ENCODE measurements at places on chromosomes 11 and 22. TPM values are rescaled to one million over a fixed set of nuclear protein-coding genes. Genes with fewer than 3 reads are reported as not detected.

- no peak for DNase-seq
- H3K27me3 ChIP-seq = no peaks in the 10 kb centered on the region
- H3K4me1 ChIP-seq = no peaks in the 10 kb centered on the region
- no peak overlapping the region for H3K4me3 ChIP-seq
- H3K36me3 ChIP-seq = no peaks in the 10 kb centered on the region
Observed at GRCh38 chr22:48138427-48138826, 1376.0 kb downstream of the TBC1D22A start.

- no peak overlapping the region for H3K27ac ChIP-seq
- H3K4me1 ChIP-seq = no peaks in the 10 kb centered on the region
- no peak overlapping the region for H3K4me3 ChIP-seq
Observed at GRCh38 chr11:98625526-98625925, 395.2 kb upstream of the CNTN5 start.

DNA sequence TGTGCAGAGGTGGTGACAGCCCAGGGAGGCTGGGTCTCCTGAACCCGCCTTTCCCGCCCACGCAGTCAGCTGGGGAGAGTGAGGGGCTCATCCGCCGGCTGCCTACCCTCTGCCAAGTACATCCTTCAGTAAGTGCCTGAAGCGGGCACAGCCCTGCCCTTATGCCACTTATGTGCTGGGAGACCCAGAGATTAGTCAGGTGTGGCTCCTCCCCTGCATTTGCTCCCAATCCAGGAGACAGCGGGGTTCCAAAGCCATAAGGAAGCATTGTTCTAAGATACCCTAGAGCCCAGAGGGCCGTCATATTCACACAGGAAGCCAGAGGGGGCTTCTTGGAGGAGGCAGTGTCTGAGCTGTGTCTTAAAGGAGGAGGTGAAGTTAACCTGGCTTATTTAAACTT is 5.8 kb upstream of the PPP6R3 start:
- H3K27ac ChIP-seq = no peak overlapping the region
- H3K27me3 ChIP-seq = no peaks in the 10 kb centered on the region
- H3K36me3 ChIP-seq = no peaks in the 10 kb centered on the region
- no peak overlapping the region for H3K4me3 ChIP-seq
- DNase-seq = no peak
- H3K4me1 ChIP-seq = peaks cover 6% of the 10 kb centered on the region

DNA sequence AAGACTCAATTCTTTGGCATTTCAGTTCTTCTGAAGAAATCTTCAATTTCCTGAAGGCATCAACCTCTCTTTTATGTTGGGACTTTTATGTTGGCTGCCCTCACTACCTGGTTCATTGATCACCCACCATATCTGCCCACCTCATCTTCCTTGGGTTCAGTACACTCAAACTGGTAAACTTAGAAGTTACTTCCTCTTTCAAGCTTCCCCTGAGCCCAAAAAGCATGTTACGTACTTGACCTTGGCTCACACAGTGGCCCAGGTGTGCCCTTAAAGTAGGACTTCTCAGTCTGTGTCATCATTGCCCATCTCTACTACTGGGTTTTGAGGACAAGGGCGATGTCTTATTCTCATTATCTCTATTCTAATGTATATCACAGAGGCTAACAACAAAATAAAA is 86.1 kb downstream of the GRIA4 start:
- H3K27me3 ChIP-seq = no peaks in the 10 kb centered on the region
- DNase-seq = no peak
- H3K4me1 ChIP-seq = no peaks in the 10 kb centered on the region
- no peak overlapping the region for H3K4me3 ChIP-seq

- no peak for DNase-seq
- peaks cover 5% of the 10 kb centered on the region for H3K27me3 ChIP-seq
- H3K4me1 ChIP-seq = no peaks in the 10 kb centered on the region
Observed at GRCh38 chr22:43931771-43932170, 8.2 kb downstream of the PNPLA3 start.

DNA sequence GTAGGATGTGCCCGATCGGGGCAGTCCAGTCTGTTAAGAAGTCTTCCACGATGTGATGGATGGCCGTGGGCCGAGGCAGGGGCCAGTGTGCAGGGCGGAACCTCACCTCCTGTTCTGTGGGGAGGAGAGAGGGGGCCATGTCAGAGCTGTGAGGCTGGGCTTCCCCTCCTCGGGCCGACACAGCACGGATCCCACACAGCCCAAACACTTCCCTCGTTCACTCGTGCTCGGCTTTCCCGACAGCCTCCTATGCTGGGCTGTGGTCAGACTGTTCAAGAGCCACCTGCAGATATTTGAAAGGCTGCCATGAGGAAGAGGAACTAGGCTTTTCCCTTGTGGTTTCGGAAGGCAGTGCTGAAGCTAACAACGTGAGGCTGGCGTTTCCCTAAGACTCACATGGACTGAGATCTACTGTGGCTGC is 12.3 kb upstream of the TXN2 start:
- H3K27me3 ChIP-seq = no peaks in the 10 kb centered on the region
- H3K4me3 ChIP-seq = no peak overlapping the region
- DNase-seq = no peak
- no peak overlapping the region for H3K27ac ChIP-seq
- H3K4me1 ChIP-seq = peaks cover 8% of the 10 kb centered on the region

The RIBC2 gene
- 0.41 TPM for total RNA-seq

The MLC1 gene
- 0.16 TPM for total RNA-seq

Data from CD4-positive, alpha-beta T cell (primary cell).